ENCODE measurements at places on chromosomes 11 and 22.

DNA sequence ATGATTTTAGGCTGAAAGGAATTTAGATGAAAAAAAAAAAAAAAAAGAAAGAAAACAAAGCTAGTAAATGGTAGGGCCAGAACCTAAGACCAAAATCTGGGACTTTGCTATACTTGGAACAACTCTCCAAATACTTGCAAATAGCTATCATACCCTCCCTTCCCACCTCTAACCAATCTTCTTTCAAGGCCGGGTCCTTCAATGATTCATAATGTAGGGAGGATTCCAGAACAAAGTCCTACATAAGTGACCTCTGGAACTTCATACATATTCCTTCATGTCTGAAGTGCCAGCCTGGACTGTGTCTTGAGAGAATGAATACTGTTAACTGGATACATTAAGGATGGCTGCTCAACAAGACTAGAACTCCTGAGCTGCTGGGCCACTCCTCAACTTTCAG is 9.9 kb downstream of the STK33 start:
- no peak for DNase-seq

DNA sequence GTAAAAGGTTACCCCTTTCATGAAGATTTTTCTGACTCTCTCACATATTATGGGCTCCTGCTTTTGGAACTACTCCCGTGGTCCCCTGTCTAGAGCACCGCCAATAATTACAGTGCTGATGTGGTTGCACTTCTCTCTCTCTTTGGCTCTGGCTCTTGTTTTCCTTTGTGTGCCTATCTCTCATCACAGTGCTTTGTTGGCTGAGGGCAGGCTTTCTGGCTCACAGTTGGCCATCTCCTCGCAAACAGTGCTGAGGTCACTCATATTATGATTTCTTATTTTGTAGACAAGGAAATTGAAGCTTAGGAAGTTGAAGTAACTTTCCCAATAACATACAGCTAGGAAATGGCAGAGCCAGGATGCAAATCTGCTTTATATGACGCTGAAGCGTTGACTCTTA is 192.5 kb downstream of the DDX10 start:
- DNase-seq, result no peak

DNA sequence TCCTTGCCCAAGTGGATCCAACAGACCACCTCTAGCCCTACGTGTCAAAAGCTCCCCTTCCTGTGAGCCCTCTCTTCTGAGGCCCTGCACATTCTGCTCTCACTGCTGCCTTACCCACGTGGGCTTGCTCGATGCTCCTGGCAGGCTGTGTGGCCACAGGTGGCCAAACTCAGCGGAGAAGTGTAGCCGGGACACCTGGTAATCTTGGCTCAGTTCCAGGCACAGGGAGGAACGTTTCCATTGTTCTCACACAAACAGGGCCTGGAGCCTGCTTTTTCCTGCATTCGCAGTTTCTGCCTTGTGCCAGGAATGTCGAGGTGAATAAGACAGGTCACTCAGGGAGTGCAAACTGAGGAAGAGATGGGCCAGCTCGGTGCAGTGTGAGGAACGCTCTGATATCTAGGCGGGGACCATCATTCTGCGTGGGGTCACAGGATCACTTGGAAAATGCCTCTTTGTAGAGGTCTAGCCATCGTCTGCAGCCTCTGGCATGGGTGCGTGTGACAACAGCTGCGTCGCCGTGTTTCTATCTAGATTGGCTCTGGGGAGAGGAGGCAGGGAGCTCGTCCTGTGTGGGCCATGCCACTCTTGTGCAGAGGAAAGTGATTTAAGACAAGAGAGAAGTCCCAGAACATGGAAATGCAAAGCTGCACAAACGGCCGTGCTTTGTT is 127.6 kb upstream of the PARVA start:
- no peak for DNase-seq

DNA sequence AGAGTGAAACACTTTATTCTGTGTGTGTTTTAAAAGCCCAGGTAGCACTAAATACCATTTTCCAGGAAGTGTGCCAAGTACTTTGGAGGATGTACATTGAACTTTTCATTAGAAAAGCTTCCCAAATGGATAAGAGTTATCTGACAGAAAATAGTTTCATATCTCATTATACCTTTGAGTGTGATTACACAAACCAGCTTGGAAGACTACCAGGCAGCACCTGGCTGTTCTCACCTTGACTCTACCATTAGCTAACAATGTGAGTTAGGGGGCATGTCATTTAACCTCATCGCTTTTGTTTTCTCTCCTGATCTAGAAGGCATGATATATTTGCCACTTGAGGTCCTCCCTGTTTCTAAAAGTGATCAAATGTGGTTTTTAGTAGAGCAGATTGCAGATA is 50.2 kb downstream of the GRM5 start:
- no peak for DNase-seq

- DNase-seq, result no peak
Measured at GRCh38 chr11:105177658-105178057, 38.1 kb upstream of the CARD18 start.

GRCh38 chr11:61883327-61883726 is 8.0 kb downstream of the FADS3 start:
- no peak for DNase-seq

All from NB4 (cell line).